ENCODE measurements at places on chromosomes 7 and 10. TPM values are rescaled to one million over a fixed set of nuclear protein-coding genes. Genes with fewer than 3 reads are reported as not detected.

- DNase-seq, result no peak
These were observed 176.8 kb downstream of the COBL start for GRCh38 chr7:51139796-51140195.

DNA sequence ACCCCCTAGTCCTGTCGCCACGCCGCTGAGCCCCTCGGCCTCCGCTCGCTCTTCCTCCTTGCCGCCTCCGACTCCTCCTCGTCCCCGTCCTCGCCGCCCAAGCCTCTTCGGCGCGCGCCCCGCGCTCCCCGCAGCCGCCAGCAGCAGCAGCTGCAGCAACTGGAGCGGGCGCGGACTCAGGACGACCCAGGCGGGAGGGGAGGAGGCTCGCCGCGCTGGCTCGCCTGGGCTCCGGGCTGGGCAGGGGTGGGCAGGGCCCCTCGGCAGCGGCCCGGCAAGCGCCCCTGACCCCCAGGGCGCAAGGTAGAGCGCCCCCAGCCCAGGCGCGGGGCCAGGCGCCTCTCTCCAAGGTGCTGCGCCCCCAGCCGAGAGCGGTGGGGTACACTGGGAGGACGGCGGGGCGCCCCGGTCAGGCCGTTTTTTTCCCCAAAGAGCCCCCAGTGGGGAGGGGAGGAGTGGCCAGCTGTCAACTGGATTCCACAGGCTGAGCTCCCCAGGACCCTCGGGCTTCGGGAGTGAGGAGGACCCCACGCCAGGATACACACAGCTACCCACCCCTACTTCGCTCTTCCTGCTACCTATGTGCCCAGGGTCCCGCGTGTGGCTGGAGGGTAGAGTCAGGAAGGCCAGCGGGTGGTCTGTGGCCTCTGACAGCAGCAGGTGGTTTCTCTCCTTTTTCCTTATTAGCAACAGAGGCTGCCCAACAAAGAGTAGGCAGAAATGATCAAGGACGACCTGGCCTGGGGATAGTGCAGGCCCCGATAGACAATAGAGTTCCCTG, 903 bp upstream of the KCNMA1 start:
- peak; percentile 86 for DNase-seq

- no peak for DNase-seq
These were observed 11.8 kb upstream of the ACSL5 start for GRCh38 chr10:112361951-112362751.

GRCh38 chr10:62252051-62252450, 16.6 kb downstream of the RTKN2 start:
- DNase-seq, result no peak

DNA sequence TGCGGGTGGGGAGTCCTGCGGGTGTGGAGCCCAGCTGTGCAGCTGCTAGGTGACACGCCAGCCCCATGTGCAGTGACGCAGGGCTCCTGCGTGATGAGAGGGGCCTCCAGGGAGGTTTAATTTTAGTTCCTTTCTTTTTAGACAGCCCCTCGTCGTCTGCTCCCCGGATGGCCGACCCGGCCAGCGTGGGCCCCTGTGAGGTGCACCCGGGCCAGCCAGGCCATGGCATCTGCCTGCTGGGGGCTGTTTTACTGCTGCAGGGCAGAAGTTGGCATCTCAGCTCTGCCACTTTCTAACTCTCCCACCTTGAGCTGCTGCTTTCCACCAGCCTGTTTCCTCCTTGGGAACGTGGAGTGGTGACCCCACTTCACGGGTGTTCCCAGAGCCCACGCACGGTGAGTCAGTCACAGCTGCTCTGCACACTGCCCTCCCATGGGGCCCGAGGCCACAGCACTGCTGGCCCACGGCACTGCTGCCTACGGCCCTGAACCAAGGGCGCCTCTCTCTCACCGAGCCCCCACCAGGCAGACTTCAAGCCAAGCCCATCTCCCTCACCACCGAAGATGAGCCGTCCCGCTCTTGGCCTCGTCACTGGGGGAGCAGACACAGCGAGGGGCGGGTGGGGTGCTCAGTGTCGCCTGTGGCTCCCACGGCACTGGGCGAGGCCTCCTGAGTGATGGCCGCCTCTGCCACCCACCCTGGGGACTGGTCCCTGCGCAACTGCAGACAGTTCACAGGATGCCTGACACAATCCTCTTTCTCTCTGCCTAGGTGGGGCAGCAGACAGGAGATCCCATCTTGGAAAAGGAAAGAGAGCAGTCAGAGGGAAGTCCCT, 21.3 kb downstream of the CYP2W1 start:
- no peak for DNase-seq

GRCh38 chr10:68560186-68560942, at the start of gene TET1:
TET1 (plus strand) TSS chr10:68560337; CDS start chr10:68572339, 12,002 bp downstream.
- DNase-seq, result peak; percentile 91

GRCh38 chr10:118204292-118204943, 137.7 kb downstream of the FAM204A start:
- DNase-seq, result no peak

- DNase-seq, result peak; percentile 66
These were observed 844 bp downstream of the NRF1 start for GRCh38 chr7:129612112-129613015.

GRCh38 chr7:136517971-136518370, 350.5 kb upstream of the CHRM2 start:
- no peak for DNase-seq

DNA sequence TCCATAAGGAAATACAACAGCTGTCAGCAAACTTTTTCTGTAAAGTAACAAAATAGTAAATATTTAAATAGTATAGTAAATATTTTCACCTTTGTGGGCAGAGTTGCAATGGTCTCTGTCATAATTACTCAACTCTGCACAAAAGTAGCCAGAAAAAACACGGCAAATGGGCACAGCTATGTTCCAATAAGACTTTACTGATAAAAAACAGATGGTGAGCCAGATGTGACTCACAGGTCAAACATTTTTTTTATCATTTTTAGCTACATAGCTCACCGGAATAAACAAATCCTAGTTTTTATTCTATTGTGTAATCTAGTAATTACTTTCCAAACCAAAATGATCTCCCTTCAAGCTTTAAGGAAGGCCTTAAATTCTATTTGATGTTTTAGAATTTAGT, 55.3 kb downstream of the NCAPG2 start:
- DNase-seq, result peak; percentile 70

GRCh38 chr7:88092676-88092999, 127.2 kb downstream of the SRI start:
- no peak for DNase-seq

DNA sequence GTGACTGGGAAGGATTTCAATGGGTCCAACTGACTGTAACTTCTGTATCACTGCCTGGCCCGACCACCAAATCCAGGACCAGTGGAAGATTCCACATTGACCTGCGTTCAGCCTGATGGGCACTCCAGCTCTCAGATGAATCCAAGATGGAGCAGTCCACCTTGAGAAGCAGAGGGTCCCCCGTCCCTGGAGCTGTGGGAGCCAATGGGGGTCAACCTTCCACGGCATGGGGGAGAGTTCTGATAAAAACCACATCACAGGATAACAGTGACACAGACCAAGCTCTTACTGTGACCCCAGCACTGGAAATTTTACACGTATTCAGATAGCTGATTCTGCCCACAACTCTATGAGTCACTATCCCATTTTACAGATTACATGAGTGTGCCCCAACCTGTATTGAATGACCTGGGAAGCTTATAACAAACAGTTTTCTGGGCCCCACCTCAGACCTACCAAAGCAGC, 11.2 kb downstream of the ZCCHC24 start:
- no peak for DNase-seq

DNA sequence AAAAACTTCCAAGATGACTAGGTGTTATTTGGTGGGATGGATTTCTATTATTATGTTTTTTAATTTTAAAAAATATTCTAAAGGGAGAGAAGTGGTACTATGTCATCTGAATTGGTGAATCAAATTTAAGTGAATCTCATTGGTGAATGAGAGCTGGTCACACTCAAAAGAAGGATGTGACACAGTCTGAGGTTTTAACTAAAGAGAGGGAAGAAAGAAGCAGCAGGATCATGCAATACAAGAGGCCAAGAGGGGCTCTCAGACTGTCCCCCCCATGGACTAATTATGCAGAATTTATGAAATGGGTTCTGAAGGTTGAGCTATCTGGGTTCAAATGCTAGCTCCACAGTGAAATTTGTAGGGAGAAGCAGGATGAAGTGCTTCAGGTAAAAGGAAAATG, 16.2 kb downstream of the MACC1 start:
- no peak for DNase-seq

GRCh38 chr7:116232920-116233319, 22.6 kb downstream of the TES start:
- DNase-seq, result no peak

DNA sequence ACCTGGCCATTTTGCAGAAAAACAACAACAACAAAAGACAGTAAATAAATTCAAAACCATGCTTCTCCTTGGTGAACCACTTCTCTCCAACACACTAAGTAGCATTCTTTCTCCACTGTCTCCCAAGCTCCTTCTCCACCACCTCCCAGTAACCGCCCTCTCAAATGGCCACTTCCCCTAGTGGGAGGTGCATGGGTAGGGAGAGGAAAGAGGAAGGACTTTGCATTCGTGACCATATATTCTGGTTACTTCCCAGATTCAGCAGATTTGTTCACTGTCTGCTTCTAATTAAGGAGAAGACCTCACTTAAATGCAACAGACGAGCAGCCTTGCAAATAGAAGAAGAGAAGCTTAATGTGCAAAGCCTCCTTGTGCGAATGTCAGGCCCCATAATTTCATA, 166.8 kb downstream of the SORCS1 start:
- peak; percentile 23 for DNase-seq

The LLCFC1 gene
- not detected for polyA plus RNA-seq

Measured in SK-N-SH (cell line).